ENCODE measurements at places on chromosomes 12 and 14.

GRCh38 chr14:104150136-104151025 lies 12.0 kb downstream of the KIF26A start:
- DNase-seq = no peak

DNA sequence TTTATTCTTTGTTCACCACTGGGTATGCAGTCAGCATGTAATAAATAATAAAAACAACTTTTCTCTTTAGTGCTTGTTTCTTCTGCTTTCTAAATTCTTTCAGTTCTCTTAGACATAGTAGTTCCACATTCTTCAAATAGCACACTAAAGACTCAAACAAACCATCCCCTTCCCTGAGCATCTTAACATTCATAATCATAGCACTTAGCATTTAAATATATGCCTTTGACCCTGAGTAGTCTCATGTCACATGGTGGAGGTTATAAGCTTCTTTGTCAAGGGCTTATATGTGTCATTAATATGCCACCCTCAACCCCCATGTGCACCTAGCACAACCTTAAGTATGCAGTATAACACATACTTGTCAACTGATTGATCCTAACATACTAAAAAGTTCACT lies 212.7 kb downstream of the PHLDA1 start:
- DNase-seq = no peak

DNA sequence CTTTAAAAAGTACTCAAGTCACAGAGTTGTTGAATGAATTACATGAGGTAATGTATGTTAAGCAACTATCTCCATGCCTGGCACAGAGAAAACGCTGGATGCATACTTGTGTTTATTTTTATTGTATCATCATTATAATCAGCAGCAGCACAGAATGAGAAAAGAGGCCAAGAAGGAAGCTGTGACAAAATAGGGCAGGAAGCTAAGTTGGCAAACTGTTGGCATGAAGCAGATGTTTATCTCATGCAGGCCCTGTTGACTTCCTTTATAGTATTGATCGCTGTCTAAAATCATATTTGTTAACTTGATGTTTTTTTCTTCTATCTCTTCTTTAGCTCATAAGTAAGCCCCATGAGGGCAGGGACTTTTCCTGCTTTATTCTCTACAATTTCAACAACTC lies 466.6 kb downstream of the TRHDE start:
- DNase-seq = no peak

- no peak for DNase-seq
These were observed 2.9 kb downstream of the SCNN1A start for GRCh38 chr12:6372403-6373003.

DNA sequence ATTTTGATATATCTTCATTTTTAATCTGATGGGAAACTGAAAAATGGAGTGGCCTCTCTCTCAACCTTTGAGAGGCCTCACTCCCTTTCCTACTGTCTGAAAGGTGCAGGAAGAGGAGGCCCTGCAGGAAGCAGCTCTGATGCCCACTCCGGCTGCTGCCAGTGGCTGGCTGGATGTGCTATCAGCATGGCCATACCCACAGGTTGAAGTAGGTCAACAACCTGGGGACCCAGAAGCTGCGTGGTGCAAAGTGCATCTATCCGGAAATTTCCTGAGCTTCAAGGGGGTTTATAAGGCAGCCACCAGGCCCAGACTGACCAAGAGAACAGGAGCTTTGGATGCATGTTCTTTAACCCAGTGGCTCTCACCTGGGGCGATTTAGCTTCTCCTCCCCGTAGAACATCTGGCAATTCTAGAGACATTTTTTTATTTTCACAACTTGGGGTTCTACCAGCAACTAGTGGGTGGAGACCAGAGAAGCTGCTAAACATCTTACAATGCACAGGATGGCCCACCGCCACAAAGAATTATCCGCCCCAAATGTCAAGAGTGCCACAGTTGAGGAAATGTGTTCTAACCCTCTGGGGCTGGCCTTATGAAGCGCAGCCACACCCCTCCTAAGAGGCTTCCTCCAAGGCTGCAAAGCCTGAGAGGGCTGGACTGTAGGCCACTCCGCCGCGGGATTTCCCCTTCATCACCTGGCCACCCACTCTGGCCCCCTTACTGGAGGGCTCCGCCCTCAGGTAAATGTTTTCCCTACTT lies 8.2 kb upstream of the BATF start:
- DNase-seq = no peak

DNA sequence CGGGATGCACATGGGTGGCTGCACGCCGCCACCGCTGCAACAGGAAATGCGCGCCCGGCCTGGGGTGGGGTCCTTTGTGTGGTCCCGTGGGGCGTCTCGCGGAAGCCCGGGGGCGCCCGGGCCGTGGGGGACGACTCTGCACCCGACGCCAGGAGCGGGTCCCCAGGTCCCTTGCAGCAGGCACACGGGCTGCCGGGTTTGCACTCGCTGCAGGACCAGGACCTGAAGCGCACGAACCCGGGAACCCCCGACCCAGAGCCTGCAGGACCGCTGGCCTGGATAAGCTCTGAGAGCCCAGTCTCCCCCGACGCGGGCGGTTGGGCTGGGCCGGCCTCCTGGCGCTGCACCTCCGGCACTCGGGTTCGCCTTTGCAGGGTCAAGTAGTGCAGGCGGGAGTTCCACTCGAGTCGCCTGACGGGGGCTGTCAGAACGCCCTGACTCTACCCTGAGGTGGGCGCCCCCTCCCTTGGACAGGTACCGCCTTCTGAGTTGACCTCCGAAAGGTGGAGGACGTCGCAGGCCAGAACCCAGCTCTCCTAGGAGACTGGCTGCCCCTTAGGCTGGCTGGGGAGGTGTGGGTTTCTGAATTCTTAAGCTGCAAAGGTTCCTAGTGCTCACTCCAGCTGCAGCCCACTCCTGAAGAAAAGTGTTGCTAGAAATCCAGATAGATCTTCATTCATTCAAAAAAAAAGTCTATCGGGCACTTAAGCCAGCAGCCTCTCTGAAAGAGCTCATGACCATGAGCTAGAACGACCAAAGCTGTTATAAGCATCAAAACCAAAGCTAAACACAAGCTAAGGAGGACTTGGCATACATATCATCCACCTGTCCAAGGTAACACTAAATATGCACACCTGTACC lies 68.0 kb downstream of the RNF34 start:
- no peak for DNase-seq

- no peak for DNase-seq
These were observed 42.6 kb downstream of the LIMA1 start for GRCh38 chr12:50240792-50241114.

GRCh38 chr12:33437598-33437997 lies 2.0 kb downstream of the SYT10 start:
- no peak for DNase-seq

Measured in OCI-LY7 (cell line).